ENCODE measurements at places on chromosomes 5 and 9.

- DNase-seq: no peak
Observed at GRCh38 chr9:113137196-113138168, 13.3 kb upstream of the SLC31A2 start.

GRCh38 chr5:115309751-115310370, 13.4 kb upstream of the CCDC112 start:
- DNase-seq: peak; percentile 70

GRCh38 chr5:93532370-93532769, 48.6 kb downstream of the NR2F1-AS1 start:
- no peak for DNase-seq

DNA sequence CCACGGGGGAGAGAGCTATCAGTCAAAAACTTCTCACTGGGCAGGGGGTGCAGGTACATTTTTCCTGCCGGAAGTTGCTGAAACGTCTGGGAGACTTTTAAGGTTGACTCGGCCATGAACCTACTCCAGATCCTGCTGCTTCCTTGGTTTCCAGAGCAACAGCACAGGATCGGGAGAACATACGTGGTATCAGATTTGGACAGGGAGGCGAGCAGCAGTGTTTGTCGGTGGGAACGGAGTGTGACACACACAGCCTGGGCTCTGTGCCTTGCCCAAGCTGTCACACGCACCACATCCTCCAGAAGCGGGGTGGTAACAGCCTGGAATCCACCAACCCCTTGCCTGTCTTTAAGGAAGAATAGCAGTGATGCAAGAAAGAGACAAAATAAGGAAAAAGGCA, 276.5 kb downstream of the SLIT3 start:
- DNase-seq: no peak

Data from DMS53 (cell line).